Peyer's patch (tissue), 4 donors: ENCODE measurements at places on chromosomes 16 and 17. TPM values are rescaled to one million over a fixed set of nuclear protein-coding genes. Genes with fewer than 3 reads are reported as not detected.

DNA sequence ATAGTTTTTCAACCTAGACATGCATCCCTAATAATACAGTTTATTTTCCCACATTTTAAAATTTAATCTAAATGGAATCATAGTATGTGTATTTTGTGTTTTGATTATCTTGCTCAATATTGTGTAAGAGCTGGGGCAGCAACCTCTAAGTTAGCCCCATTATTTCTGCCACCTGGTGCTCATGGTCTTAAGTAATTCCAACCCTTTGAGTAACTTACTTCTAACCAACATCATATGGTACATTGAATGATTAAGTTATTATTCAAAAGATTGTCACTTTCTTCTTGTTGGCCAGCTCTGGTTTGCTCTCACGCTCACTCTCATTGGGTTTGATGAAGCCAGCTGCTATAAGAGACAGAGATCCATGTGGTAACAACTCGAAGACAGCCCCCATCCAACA lies 3.9 kb upstream of the KRTAP4-3 start:
- no peak for DNase-seq

DNA sequence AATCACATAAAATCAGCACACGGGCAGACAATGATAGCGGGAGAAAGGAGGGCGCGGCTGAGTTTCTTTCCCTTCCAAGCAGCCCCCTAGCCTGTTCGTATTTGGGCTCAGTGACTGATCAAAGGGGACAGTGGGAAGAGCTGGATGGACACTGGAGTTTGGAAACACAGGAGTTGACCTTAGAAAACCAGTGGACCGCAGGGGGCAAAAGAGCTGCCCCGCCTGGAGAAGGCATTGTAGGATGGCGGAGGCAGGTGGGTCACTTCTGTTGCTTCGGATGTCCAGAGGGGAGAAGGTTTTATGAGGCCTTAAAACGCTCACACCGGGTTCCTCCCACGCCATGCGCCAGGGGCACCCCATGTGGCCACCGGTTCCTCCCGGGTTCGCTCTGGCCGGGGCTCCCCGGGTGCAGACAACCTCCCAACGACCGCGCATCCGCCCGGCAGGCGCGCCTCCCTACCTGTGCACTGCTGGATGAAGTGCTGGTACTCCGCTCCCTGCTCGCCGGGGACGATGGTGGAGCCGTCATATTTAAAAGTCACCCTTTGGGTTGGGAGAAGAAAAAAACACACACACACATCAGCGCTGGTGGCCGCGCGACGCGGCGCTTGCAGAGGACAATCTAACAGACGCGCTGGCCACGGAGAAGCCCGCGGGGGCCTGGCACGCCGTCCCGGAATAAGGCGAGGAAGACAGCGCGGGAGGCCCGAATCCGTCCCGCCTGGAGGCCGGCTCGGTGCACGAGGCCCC lies 662 bp downstream of the COTL1 start:
- DNase-seq = peak; percentile 75

DNA sequence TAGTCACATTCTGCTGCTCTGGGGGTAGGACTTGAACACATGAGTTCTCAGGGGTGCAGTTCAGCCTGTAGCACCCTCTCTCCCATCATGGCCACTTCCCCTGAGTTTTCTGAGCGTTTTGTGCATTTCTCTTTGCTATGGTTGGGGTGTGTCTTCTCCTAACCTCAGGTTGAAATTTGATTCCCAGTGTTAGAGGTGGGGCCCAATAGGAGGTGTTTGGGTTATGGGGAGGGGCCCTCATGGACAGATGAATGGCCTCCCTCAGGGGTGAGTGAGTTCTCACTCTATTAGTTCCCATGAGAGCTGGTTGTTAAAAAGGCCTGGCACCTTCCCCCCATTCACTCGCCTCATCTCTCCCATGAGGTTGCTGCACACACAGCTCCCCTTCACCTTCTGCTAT lies 101.1 kb downstream of the FOXL1 start:
- no peak for DNase-seq

GRCh38 chr16:77744141-77744540 lies 21.8 kb downstream of the NUDT7 start:
- no peak for DNase-seq

Gene ODF4
- total RNA-seq = not detected
